C1 segment of cervical spinal cord (tissue), 14 donors: ENCODE measurements at places on chromosomes 16 and 17.

- no peak for DNase-seq
Observed at GRCh38 chr17:70006159-70006558, 68.9 kb upstream of the KCNJ16 start.

GRCh38 chr16:1579214-1579613 is 32.7 kb downstream of the IFT140 start:
- DNase-seq: no peak

DNA sequence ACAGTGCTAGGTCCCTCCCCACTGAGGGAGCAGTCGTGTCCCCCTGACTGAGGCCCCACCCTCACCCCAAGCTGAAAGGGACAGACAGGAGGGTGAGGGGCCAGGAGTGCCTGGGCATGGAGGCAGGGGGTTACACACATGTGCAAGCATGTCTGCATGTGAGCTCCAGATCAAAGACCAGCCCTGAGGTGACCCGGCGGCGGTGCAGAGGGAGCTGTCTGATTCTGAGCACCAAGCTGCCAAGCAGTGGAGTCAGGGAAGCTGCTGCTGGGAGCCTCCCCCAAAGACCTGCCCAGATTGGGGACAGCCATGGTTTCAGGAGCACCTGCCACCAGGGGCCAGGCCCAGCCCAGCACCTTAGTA is 5.5 kb downstream of the DLX3 start:
- no peak for DNase-seq

DNA sequence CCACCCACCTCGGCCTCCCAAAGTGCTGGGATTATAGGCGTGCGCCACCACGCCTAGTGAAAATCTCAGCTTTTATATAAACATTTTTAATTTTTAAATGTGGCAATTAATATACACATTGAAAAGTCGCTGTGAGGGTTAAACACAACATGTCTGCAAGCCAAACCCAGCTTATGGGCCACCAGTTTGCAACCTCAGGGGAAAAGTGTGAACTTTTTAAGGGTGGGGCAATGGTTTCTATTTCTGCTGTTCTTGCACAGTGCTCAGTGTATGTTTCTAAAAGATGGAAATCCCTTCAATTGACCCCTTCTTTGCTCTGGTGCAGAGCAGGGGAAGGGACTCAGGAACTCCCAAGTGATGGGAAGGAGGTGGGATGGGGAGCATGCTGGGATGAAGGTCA is 18.3 kb upstream of the SUPT4H1 start:
- DNase-seq: no peak
